Amniotic stem cell (primary cell): ENCODE measurements at places on chromosomes 11 and 22.

- DNase-seq, result no peak
Measured at GRCh38 chr22:45742866-45743450, 71.3 kb downstream of the ATXN10 start.

GRCh38 chr22:20421507-20421874 is 16.1 kb downstream of the SCARF2 start:
- DNase-seq, result no peak

DNA sequence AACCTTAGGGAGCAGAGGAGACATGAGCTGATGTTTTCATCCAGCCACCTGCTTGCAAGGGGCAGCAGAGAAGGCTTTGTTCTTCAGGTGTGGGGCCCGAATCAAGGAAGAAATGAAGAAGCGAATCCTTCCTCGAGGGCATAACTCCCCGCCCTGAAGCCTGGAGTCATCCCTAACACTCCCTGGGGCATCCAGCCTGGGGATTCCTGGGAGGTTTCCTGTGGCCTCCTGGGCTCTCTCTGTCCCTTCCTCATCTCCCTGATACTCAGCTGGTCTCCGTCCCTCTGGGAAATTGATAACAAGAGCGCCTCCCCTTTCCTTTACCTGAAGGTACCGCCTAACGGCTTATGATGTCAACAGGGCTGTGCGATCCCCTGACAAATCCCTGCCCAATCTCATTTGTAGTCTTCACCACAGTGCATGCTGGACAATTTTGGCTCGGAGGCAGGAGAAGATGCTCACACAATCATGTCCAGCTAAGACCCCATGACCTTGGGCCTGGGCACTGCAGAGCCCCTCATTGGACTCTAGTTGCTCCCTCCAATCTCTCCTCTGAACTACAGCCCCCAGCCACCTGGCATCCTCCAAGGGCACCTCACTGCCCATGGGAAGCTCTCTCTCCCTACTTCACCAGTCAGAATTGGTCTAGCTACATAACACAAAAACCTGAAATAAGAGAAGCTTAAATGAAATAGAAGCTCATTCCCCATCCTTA is 80.6 kb upstream of the RTL6 start:
- DNase-seq, result no peak

GRCh38 chr11:961921-962320 is 36.3 kb downstream of the AP2A2 start:
- no peak for DNase-seq

GRCh38 chr22:24270556-24271385 is at the start of gene SPECC1L:
Gene SPECC1L, plus strand, starts transcription at chr22:24270831. Its CDS starts 31,401 bp downstream, at chr22:24302232.
- peak; percentile 70 for DNase-seq
